ENCODE measurements at places on chromosomes 6 and 20.
A peak's percentile ranks its signal among the peaks of the same experiment; 100 is the strongest.

DNA sequence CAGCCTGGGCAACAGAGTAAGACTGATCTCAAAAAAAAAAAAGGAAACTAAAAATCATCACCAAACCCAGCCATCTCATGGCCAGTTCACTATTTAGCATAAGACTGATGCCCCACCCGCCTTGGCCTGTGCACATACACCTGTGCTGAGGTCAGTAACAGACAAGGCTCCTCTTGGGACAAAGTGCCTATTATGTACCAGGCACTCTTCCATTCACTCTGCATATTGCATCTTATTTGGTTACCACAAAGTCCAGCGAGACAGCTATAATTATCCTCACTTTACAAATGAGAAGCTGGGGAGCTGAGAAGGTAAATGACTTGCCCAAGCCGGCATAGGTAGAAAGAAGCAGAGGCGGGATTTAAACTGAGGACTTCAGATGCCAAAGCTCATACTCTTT, 3.8 kb downstream of the PTPRT start:
- no peak for DNase-seq

DNA sequence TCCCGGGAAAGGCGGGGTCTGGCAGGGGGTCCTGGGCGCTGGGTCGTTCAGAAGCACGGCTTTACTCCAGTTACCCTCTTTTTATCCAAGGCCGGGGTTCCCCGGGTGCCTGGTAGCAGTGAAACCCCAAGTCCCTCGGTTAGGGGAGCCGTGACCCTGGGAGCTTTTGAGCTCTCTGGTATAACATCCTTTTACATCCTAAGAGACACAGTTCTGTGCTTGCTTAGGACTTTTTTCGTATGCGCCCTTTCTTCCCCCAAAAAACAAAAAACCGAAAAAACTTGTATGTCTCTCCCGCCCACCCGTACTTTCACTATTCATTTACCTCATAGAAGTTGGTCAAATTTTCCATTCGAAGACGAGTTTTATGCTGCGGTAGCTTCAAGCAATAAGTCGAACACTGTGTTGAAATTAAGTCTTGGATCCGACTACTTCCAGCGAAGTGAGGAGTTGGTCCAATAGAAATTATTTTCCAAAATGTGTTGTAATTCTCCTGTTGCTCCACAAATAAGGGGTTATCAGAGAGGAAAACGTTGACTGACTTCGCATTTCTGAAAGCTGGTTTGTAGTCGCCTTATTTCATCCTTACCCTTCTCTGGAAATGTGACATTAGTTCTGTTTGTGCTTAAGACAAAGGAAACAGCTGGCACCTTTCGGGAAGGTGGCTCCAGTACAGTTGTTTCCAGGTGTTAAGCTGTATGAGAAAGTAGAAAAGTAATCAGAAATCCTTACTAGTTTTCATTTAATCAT, 816 bp upstream of the MAN1A1 start:
- DNase-seq = peak; percentile 40

- peak; percentile 50 for DNase-seq
Measured at GRCh38 chr6:5086294-5086890, 1.3 kb downstream of the PPP1R3G start.

DNA sequence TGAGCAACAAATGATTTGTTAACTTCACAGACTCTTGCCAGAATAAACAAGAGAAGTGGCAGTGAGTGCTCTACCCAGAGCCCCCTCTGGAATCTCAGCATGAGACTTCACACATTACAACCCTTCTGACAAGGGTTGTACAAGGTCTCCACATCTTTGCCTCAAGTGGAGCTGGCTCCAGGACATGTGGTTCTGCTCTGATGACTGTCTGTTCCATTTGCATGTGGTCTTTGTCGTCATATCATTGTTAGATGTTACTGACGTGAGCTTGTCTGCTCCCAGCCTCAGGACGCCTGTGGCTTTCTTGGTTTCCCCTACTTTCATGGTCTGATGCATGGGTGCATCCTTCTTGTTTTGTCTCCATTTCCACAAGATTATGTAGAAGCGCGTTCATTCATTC, 115.0 kb downstream of the SLC24A3 start:
- no peak for DNase-seq

DNA sequence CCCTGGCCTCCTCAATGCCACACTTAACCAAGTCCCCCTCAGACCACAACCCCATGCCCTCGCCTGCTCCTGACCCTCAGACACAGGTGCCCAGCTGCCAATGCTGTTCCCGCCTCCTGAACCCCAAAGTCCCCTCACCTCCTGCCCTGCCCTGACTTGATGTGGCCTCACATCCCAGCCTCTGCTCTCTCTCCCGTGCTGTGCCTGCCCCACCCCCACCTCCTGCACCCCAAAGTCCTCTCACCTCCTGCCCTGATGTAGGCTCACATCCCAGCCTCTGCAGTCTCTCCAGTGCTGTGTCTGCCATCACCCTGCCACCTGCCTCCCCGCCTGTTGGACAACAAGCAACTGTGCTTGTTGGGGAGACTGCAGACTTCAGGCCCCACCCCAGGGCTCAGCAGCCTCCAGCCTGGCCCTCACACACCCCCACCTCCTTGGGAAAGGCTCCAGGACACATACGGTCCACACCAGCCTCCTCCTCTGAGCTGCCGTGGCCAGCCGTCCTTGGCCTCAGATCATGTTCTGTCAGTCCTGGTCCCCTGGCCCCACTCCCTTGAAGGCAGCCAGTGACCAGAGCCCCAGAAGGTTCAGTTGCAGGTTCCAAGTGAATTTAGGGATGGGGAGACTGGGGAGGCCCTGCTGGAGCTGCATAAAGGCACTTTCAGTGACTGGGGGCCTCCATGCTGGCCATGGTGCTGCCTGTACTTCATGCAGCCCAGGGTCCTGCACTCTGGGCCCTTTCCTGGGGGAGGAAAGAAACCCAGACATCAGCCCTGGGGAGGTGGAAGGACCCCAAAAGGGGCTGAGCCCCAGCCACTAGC, 28.4 kb downstream of the YTHDF1 start:
- no peak for DNase-seq

DNA sequence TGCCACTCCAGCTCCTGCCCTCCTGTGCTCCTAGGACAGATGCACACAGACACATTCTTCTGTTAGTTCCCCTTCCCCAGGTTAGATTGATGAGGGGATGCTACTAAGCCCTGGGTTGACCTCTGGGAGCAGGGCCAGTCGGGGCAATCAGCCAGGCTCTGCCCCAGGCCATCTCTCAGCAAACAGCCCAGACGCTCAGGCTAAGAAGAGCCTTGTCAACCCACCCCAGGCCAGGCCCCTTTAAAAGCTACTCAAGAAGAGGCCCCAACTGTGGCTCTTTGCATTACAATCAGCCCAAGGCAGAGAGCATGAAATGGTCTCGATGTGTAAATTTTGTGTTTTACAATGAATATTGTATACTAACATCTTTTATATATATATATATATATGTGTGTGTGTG, 107.4 kb downstream of the TFAP2A start:
- peak; percentile 46 for DNase-seq

GRCh38 chr6:161374971-161375873, 101.4 kb upstream of the AGPAT4 start:
- DNase-seq = peak; percentile 68

DNA sequence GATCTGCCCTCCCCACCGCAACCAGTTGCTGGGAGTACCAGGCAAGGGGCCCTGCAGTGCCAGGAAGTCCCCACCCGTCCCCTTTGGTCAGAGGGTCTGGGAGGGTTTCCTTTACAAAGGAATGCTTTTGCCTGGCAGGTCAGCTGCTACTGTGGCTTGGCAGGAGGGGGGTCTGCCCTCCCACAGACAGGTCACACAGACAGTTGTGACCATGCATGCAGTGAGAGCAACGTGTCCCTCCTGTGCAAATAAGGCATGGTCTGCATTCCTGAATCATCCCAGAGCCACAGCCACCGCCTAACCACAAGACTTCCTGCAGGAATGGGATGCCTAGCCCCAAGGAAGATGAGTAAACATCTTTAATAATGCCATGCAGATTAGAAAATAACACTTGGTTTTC, 439 bp upstream of the F13A1 start:
- peak; percentile 65 for DNase-seq

DNA sequence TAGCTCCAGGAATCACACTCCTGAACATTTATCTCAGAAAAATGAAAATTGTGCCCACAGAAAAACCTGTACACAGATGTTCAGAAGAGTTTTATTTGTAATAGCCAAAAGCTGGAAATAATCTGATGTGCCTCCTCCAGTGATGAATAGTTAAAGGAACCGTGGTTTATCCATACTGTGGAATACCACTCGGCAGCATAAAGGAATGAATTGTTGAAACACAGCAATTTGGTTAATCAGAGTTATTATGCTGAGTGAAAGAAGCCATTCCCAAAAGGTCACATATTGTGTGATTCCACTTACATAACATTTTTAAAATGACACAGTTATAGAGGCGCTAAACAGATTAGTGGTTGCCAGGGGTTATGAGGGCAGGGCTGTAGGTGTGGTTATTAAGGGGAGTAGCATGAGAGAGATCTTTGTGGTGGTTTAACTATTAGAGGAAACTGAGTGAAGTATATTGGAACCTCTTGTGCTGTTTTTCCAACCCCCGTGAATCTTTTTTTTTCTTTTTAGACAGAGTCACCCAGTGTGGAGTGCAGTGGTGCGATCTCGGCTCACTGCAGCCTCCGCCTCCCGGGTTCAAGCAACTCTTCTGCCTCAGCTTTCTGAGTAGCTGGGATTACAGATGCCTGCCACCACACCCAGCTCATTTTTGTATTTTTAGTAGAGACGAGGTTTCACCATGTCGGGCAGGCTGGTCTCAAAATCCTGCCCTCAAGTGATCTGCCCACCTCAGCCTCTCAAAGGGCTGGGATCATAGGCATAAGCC, 26.2 kb downstream of the PSMF1 start:
- DNase-seq = no peak

- DNase-seq = no peak
Measured at GRCh38 chr20:15561707-15562404, 1011.4 kb downstream of the KIF16B start.

DNA sequence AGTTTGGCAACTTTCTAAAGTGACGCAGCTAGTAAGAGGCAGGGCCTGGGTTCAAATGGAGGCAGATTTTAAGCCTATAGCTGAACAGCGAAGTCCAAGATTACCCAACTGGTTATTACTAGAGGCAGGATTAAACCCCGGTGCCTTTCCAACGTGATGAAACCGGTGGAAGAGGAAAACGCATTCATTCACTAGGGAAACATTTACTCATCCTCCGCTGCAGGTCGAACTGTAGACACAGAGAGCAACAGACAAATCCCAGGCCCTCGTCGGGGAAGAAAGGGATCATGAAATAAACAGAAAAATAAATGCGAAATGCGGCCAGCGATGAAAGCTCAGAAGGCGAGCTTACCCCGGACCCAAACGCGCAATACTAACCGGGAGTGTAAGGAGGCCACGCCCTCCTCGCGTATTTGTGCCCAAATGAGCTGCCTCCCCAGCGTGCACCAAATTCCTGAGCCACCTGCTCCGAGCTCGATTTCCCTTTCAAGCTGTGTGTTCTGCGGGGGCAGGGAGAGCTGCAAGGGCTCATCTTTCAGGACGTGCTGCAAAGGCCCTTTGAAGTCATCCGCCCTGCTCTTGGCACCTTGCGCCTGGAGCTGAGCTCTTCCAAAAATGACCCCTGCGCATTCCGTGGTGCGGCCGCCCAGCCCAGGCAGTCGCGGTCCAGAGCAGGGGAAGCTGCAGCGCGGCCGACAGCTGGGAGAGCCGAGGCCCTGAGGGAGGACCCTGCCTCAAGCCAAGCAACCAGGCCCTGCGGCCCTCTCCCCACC, 46.9 kb downstream of the PDYN start:
- peak; percentile 92 for DNase-seq

GRCh38 chr6:90432937-90433336, 136.3 kb upstream of the BACH2 start:
- no peak for DNase-seq
